ENCODE measurements at places on chromosomes 11 and 22. TPM values are rescaled to one million over a fixed set of nuclear protein-coding genes. Genes with fewer than 3 reads are reported as not detected.
A peak's percentile ranks its signal among the peaks of the same experiment; 100 is the strongest.

DNA sequence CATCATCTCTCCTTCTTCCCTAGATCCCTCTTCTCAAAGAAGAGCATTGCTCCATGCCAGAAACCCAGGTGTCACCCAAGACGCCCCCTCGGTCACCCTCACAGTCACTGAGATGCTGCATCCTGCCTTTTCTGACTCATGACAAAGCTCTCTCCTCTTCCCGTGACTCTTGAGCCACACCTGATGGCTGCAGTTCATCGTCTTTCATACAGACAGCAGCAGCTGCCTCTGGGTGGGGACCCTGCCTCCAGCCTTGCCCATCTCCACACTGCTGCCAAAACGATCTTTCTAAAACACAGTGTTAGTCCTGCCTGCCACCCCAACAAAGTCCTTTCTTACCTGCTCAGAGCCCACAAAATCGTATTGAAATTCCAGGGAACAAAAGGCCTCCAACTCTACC lies 44.8 kb downstream of the BUD13 start:
- no peak overlapping the region for H3K27ac ChIP-seq
- DNase-seq, result no peak
- H3K36me3 ChIP-seq, result no peaks in the 10 kb centered on the region
- no peak overlapping the region for H3K4me3 ChIP-seq

DNA sequence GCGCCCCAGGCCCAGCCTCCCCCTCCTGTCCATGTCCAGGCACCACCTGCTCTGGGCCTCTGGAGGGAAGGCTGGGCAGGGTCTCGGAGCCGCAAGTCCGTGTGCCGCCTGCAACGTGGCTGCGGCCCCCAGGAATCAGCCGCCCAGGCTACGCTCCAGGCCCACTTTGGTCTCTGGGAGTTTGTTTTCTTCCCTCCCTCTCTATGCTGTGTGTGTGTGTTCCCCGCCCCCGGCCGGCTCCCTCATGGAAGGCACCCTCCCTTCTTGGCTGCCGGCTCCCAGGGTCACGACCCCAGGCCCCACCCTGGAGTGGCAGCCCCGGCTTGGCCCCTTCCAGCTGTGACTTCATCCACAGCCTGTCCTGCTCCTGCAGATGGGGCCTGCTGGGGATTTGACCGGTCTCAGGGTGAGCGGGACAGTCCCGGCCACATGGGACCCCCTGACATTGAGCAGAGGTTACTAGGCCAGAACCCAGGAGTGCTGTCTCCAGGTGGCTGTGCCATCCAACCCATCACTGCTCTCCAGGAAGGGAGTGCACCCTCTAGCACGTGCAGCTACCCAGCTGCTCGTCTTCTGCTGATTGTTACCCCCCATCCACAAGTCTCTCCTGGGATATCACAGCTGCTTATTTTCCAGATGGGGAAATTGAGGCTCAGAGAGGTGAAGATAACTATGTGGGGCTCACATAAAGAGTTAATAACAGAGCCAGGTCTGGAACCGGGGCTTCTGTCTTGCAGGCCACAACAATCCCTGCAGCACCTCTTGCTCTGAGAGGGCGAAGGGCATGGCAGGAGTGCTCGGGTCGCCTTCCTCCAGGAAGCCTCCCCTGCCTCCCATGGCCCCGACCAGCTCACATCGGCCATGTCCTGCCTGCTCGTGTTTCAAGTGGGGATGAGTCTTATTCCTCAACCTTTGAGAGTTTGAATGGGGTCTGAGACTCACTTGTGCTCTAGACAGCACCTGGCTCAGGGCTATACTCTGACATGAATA lies 2.8 kb upstream of the LIF start:
- H3K27ac ChIP-seq, result no peak overlapping the region
- no peaks in the 10 kb centered on the region for H3K27me3 ChIP-seq
- H3K36me3 ChIP-seq, result no peaks in the 10 kb centered on the region
- no peak overlapping the region for H3K4me3 ChIP-seq
- no peak for DNase-seq

UPB1 gene
- total RNA-seq, result 3.8 TPM

- no peaks in the 10 kb centered on the region for H3K36me3 ChIP-seq
- peaks cover 9% of the 10 kb centered on the region for H3K4me1 ChIP-seq
- no peak overlapping the region for H3K4me3 ChIP-seq
- H3K27me3 ChIP-seq, result no peaks in the 10 kb centered on the region
- no peak overlapping the region for H3K27ac ChIP-seq
These were observed 6.8 kb downstream of the OR52N2 start for GRCh38 chr11:5815534-5815933.

- H3K4me3 ChIP-seq, result no peak overlapping the region
- H3K4me1 ChIP-seq, result no peaks in the 10 kb centered on the region
- no peak overlapping the region for H3K27ac ChIP-seq
- DNase-seq, result no peak
- no peaks in the 10 kb centered on the region for H3K27me3 ChIP-seq
- peaks cover 47% of the 10 kb centered on the region for H3K36me3 ChIP-seq
These were observed 23.0 kb downstream of the MYBPC3 start for GRCh38 chr11:47329431-47329986.

DNA sequence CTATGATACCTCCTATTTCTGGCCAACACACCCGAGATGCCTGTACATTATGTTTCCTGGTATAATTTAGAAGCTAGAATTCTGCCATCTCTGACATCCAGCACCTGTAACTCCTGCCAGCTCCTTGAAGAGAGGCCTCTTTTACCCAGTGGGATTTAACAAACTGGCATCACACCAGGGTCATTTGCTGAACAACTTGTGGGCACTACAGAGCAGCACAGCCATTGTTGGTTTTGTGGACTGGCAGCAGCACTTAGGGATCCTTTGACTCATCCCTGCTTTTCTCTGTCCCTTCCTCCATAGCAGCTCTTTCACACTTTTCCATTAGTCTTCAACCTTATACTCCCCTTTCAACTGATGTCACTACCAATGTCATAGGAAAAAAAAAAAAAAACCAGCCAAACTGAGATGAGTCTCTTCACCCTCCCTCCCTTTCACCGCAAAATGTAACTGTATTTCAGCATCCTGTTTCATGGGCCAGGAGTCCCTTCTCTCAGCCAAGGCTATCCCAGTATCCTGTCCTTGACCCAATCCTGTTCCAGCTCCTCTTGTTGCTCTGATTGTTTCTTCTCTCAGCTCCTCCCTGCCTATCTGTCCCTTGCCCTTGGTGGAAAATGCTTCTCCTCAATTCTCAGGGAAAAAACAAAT lies 68.7 kb downstream of the PPFIBP2 start:
- DNase-seq, result no peak
- peaks cover 9% of the 10 kb centered on the region for H3K4me1 ChIP-seq
- no peaks in the 10 kb centered on the region for H3K36me3 ChIP-seq
- H3K27me3 ChIP-seq, result peaks cover 5% of the 10 kb centered on the region

DNA sequence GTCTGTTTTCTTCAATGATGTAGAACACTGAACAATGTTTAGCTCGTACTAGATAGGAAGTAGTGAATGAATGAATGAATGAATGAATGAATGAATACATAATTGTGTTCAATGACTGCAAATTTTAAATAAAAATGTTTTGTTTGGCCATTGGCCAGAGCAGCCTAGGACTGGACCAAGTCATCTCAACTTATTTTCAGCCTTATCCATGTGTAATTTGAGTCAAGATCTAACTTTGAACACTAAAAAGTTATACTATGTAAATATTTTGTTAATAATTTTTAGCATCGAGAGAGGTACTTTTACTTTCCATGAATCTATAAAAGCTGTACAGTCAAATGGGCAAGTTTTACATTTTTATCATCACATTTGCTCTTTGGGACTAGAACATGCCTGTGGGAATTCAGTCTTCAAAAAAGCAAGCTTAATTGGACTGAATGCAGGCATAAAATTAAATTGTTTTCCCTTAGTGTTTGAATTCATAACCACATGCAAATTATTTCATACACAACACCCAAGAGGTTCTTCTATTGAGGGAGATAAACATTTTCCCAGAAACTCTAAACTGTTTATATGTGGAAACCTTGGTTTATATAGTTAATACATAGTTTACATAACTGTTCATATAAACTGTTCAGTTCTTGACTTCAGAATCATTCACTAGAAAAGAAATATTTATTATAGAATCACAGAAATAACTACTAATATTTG lies 222.1 kb upstream of the ANO3 start:
- H3K27ac ChIP-seq, result no peak overlapping the region
- no peaks in the 10 kb centered on the region for H3K4me1 ChIP-seq
- H3K27me3 ChIP-seq, result no peaks in the 10 kb centered on the region
- no peak for DNase-seq
- no peaks in the 10 kb centered on the region for H3K36me3 ChIP-seq
- no peak overlapping the region for H3K4me3 ChIP-seq

DNA sequence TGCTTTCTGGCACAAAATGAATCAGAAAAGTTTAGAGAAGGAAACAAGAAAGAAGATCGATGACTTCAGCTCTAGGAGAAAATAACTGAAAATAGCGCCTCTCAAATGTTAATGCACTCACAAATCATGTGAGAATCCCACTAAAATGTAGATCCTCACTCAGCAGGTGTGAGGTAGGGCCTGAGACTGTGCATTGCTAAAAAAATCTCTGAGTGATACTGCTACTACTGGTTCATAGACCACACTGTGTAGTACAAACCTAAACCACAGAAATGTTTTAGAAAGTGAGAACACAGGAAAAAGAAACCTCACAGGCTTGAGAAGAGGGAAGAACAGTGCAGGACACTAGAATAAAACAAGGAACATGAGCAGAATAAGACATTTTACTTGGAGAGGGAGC lies 2.0 kb downstream of the OR8D4 start:
- DNase-seq, result no peak
- no peaks in the 10 kb centered on the region for H3K36me3 ChIP-seq
- H3K4me3 ChIP-seq, result no peak overlapping the region
- H3K4me1 ChIP-seq, result no peaks in the 10 kb centered on the region
- H3K27ac ChIP-seq, result no peak overlapping the region

- peak overlapping the region; percentile 99 for H3K27ac ChIP-seq
- H3K4me1 ChIP-seq, result peaks cover 75% of the 10 kb centered on the region
- no peaks in the 10 kb centered on the region for H3K27me3 ChIP-seq
- H3K36me3 ChIP-seq, result peaks cover 60% of the 10 kb centered on the region
- H3K4me3 ChIP-seq, result peak overlapping the region; percentile 98
These were observed 4.3 kb downstream of the PIK3IP1 start for GRCh38 chr22:31287818-31288495.

BARX2 gene
- not detected for total RNA-seq

GRCh38 chr11:119258180-119258579 lies 52.0 kb downstream of the CBL start:
- H3K27me3 ChIP-seq, result no peaks in the 10 kb centered on the region
- H3K4me1 ChIP-seq, result peaks cover 44% of the 10 kb centered on the region
- H3K27ac ChIP-seq, result no peak overlapping the region

SLC22A25 gene
- not detected for total RNA-seq

BTG4 gene
- total RNA-seq, result not detected

MAP6 gene
- total RNA-seq, result 0.44 TPM

GRCh38 chr22:39925273-39925672 lies 24.4 kb downstream of the GRAP2 start:
- no peaks in the 10 kb centered on the region for H3K36me3 ChIP-seq
- no peaks in the 10 kb centered on the region for H3K27me3 ChIP-seq
- peak overlapping the region; percentile 62 for H3K27ac ChIP-seq
- peak overlapping the region; percentile 84 for H3K4me3 ChIP-seq
- DNase-seq, result no peak

DNA sequence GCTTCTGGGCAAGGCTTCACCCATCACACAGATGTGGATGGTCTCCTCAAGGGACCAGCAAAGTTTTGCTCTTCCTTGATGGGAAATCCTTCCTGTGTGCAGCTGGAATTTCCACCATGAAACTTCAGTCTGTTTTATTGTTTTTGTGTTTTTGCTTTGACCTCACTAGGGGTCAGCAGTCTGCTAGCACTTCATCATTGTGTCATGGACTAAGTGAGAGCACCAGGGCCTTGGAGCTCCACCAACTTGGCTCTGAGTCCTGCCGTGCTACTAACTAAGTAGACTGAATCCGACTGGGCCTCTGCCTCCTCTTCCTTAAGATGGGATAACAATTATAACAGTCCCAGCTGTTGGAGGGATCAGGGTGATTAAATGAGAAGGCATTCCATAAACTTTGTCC lies 305.8 kb upstream of the NCAM1 start:
- H3K36me3 ChIP-seq, result no peaks in the 10 kb centered on the region
- no peak overlapping the region for H3K4me3 ChIP-seq

LRRC4C gene
- total RNA-seq, result not detected

TMEM126A gene
- total RNA-seq, result 22.3 TPM

- H3K27ac ChIP-seq, result peak overlapping the region; percentile 73
- peaks cover 24% of the 10 kb centered on the region for H3K4me1 ChIP-seq
- peaks cover 5% of the 10 kb centered on the region for H3K27me3 ChIP-seq
- DNase-seq, result no peak
These were observed 420 bp upstream of the TRIM44 start for GRCh38 chr11:35662061-35662648.

DNA sequence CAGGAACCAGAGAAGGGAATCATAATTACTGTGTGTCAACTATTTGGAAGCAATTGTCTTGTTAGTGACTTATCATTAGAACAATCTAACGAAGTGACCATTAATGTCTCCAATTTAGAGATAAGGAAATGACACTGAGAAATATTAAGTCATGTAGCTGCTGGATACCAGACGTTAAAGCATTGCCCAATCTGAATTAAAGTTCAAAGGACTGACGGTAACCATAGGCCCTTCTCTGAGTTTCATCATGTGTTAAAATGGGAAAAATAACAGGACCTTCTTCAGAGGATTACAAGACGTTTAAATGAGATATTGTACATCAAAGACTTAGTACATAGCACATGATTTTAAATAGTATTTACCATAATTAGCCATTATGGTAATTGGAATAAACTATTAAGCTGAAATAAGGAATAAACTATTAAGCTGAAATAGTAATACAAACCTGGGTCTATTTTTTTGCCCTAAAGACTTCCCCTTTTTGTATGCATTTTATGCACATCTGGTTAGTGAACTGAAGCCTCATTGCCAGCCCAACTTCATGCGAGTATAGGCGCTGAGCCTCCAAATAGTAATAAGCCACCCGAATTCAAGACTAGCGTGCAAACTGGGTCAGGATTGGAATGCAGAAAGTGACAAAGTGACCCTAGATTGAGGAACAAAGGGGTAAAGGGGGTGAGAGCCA lies 41.0 kb downstream of the GLYATL1 start:
- no peak overlapping the region for H3K4me3 ChIP-seq
- no peak overlapping the region for H3K27ac ChIP-seq
- no peaks in the 10 kb centered on the region for H3K27me3 ChIP-seq

DNA sequence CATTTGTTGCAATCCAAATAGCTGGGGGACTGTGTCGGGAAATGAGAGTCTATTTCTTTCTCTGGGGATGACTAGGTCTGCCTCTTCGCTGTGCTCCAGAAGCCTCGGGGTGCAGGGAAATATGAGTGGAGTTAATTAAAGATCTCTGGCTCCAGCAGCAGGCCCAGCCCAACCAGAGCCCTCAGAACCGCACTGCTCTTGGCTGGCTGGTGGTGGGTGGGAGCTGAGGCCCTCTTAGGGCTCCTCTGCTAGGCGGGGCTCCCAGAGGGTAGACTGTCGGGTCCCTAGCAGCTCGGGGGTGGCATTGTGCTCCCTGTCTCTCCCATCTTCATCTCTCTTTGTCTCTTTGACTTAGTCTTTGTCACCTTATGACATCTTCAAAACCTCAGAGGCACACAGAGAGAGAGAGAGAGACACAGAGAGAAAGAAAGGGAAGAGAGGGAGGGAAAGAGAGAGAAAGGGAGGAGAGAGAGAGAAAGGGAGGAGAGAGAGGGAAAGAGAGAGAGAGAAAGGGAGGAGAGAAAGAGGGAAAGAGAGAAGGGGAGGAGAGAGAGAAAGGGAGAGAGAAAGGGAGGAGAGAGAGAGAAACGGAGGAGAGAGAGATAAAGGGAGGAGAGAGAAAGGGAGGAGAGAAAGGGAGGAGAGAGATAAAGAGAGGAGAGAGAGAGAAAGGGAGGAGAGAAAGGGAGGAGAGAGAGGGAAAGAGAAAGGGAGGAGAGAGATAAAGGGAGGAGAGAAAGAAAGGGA lies 20.2 kb downstream of the MPPED1 start:
- H3K27ac ChIP-seq, result no peak overlapping the region
- H3K4me3 ChIP-seq, result no peak overlapping the region
- no peaks in the 10 kb centered on the region for H3K4me1 ChIP-seq
- H3K36me3 ChIP-seq, result no peaks in the 10 kb centered on the region
